Activated naive CD8-positive, alpha-beta T cell treated with anti-CD3 and anti-CD28 coated beads, Interleukin-2, amount 50 U/mL, for 24 hours (primary cell): ENCODE measurements at places on chromosomes 3 and 15.
A peak's percentile ranks its signal among the peaks of the same experiment; 100 is the strongest.

DNA sequence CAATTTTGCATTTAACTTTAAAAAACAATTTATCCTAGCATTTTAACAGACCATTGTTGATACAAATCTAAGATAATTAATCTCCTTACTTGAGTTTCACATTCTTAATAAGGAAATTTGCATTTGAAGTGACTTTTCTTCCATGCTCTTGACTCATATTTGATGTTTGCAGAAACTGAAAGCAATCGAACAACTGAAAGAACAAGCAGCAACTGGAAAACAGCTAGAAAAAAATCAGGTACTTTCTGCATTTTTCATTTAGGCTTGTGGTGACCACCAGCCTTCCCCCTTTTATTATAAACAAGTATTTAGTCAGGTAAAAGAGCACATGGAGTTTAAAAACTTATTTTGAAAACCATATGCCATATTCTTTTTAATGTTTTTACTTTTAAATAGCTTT, 20.1 kb upstream of the SELENOT start:
- DNase-seq, result no peak

GRCh38 chr15:70806992-70807712, 43.8 kb upstream of the UACA start:
- no peak for DNase-seq

GRCh38 chr3:184299488-184300377, 692 bp downstream of the PSMD2 start:
- DNase-seq, result no peak

DNA sequence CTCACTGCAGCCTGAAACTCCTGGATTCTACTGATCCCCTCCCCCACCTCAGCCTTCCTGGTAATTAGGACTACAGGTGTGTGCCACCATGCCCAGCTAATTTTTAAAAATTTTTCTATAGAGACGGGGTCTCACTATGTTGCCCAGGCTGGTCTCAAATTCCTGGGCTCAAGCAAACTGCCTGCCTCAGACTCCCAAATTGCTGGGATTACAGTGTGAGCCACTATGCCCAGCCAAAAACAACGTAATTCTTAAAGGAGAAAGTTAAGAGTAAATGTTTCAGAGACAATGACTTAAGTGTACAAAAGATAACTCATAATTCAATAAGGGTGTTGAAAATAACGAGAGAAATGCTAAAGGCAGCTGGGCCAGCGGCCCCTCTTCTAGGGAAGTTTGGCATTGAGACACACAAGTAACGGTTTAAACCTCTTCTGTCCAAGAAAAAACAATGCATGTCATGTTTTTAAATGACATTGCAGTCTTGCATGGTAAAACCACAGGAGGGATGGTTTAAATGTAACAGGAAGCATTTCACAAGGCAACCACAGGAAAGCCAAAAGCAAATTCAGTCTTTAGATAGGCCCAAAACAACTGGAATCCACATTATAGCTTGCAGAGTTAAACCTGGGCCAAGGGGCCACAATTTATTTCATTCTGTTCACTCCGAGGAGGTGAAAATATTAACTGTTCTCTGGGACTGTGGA, 5.1 kb downstream of the PROK2 start:
- DNase-seq, result no peak

DNA sequence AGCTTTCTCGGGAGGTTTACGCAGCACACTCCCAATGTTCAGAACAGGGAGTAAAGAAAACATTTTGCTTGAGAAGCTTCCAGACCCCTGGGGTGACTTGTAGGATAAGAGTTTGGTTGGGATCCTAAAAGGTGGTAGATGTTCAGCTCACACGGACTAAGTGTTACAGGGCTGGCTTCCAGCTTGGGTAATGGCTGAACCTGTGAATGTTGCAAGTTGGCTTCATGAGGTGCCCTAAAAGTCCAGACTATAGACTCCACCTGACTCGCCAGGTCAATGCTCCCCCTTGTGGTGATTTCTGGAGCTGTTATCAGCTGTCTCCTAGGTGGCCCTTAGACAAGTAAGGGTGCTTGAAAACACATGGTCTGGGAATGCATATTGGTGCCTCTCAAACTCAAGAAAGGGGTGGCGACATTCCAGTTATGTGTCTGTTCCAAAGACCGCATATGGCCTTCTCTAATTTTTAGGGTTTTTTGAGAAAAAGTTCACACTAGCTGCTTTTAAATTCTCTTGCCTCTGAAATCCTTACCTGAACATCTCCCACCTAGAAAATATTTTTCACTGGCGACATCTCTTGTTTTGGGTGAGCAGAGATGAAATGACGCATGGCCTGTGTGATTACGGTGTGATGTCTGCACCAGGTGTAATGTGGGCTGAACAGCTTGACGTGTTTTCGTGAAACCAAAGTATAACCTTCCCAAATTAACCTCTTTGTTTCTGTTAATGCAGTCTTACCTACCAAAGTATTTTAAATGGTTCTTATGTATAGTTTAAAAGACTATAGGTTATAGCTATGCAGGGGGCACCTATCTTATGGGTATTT, 175.7 kb upstream of the KBTBD8 start:
- DNase-seq, result peak; percentile 63

- no peak for DNase-seq
Measured at GRCh38 chr3:129835198-129835597, 58.3 kb downstream of the TMCC1 start.

GRCh38 chr3:94374439-94375161, 311.7 kb downstream of the NSUN3 start:
- DNase-seq, result no peak

GRCh38 chr3:142981108-142981507, 17.6 kb upstream of the PAQR9 start:
- DNase-seq, result no peak

DNA sequence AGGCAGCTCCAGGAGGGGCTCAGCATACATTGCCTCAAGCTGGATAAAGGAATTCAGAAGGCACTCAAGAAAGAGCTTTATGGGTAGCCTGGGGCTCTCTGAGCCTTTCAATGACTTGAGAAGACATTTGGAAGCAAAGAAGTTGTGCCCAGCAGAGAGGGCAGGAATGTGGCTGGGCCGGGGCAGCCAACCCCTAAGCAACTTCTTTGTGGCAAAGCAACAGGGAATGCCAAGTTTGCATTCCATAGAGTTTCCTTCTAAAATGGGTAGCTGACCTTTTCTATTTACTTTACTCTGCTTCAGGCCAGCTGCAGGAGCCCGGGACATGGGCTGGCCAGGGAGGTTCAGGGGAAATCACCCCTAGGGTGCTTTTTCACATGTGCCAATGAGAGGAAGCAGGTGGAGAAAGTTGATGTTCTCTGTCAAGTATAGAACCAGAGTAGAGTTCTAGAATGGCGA, 45.6 kb downstream of the CCDC12 start:
- DNase-seq, result no peak

DNA sequence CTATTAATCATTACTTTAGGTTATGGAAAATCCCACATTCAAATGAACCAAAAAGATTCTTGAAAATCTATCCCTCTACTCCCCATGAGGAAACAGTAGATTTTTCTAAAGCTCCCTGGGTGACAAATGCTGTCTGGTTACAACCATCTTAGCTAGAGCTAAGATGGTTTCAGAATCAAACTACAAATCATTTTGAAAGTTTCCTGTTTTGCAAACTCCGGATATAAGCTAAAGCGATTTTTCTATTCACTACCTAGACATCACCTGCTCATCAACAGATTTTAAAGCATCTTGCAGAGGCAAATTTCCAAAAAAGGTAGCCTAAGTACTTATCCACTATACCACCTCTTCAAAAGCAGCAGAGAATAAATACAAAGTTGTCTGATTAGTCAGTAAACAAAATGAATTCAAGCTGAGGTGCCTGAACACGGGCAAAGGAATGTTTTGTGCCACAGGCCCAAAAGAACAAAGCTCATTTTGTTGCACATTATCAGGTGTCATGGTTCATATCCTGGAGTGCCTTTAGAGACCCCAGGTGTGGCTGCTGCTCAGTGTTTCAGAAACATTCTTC, 204.9 kb downstream of the TNIK start:
- no peak for DNase-seq

DNA sequence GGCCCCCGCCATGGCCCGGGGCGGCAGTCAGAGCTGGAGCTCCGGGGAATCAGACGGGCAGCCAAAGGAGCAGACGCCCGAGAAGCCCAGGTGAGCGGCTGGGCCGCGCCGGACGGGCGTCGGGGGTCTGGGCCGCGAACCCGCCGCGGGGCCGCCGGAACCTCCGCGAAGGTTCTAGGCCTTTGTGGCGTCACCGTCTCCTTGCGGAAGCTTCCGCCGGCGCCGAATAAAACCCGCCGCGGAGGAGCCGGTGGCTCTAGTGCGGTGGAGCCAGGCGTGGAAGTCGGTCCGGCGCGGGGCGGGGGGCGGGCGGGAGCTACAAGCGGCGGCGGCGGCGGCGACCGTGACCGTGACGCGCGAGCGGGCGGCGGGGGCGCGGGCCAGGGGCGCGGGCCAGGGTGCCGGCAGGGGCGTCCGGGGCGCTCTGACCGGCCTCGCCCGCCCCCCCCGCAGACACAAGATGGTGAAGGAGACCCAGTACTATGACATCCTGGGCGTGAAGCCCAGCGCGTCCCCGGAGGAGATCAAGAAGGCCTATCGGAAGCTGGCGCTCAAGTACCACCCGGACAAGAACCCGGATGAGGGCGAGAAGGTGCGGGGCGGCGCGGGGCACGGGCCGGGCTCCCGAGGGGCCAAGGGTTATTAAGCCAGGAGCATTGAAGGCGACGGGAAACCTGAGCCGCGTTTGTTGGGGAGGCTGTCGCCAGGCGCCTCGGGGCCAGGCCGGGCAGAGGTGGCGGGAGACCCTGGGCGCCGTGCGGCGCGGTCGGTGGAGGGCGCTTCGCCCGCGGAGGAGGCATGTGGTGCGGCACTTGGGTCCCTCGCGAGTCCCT, at the start of gene DNAJA4:
Gene DNAJA4 (plus strand): TSS at position 259 of the 833 bp plus-strand sequence. CDS start 202 bp downstream, at position 461.
- DNase-seq, result peak; percentile 64

GRCh38 chr3:23172059-23172458, 31.1 kb upstream of the UBE2E2 start:
- DNase-seq, result no peak

GRCh38 chr3:43018246-43018645, 39.1 kb downstream of the GASK1A start:
- DNase-seq, result no peak

DNA sequence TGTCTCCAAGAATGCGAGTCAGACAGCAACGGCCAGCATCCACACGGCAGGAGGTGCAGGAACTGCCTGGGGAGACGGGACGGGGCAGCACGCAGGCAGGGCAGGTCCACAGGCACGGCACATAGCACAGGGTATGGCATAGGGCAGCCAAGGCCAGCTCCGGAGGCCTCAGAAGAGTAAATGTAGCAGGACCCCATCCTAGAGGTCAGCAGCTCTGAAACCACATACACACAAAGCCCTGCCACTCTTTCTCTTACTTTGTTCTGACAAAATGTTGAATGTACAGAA, 26.9 kb downstream of the ZXDC start:
- DNase-seq, result no peak

DNA sequence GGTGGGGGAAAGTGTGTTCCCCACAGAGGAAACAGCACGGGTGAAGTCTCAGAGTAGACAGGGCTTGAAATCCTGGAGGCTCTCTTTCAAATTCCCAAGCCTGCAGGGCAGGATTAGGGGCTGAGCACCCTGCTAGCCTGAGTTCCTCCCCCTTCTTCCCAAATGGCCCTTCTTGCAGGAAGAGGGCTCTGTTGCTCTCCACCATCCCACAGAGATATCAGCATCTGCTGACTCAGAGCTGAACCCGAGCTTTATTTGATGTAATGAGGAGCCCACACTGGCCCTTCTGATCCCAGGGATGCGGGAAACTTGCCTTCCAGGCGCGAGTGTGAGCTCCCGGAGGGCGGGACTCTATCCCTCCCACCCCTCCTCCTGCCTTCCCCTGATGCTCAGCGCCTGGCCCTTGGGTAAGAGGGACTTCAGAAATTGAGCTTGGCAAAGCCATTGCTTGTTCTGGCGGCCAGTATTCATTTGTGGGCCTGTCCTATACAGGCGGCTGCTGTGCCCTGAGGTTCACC, 1.4 kb upstream of the STRA6 start:
- no peak for DNase-seq

- no peak for DNase-seq
Measured at GRCh38 chr15:37929238-37929637, 5.2 kb upstream of the TMCO5A start.

DNA sequence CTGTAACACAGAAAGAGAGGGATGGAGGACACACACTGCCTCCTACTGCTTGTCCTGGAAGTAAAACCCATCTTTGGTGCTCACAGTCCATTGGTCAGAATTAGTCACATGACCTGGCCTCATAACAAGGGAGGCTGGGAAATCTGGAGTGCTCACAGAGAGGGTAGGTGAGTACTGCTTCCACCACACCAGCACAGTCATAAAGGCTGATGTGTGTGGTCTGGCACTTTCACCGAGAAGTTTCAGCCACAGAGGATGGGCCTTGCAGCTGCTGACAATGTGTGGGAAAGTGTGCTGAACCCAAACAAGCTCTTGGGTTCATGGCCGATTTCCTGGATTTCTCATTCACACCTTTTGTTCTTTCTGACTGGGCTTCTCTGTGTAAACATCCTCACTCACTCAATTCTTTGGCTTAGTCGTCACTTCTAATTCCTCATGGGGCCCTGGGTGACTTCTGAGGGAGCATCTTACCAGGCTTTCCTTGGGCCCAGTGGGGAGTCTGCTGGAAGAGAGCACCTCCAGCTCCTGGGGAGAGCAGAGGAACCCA, 100.7 kb downstream of the ASB7 start:
- DNase-seq, result peak; percentile 5

GRCh38 chr3:125322166-125322565, 53.0 kb downstream of the ZNF148 start:
- no peak for DNase-seq

DNA sequence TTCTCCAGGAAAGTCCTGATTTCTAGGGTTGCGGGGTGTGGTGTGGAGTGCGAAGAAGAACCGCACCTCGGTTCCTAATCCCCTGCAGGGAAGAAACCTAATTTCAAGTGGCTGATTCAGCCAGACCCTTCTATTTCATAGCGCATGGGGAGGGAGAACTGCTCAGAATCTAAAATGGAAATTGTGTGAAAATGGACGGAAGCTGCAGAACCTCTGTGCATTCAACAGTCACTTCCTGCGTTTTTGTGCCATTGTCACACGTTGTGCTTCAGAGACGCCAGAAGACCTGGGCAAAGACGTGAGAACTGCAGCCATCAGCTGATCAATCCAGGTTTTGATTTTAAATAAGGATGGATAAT, 1.2 kb downstream of the SIDT1 start:
- peak; percentile 29 for DNase-seq

GRCh38 chr3:132241776-132242514, 75.3 kb upstream of the ACP3 start:
- no peak for DNase-seq
